ENCODE measurements at places on chromosomes 12 and 14.
A peak's percentile ranks its signal among the peaks of the same experiment; 100 is the strongest.

DNA sequence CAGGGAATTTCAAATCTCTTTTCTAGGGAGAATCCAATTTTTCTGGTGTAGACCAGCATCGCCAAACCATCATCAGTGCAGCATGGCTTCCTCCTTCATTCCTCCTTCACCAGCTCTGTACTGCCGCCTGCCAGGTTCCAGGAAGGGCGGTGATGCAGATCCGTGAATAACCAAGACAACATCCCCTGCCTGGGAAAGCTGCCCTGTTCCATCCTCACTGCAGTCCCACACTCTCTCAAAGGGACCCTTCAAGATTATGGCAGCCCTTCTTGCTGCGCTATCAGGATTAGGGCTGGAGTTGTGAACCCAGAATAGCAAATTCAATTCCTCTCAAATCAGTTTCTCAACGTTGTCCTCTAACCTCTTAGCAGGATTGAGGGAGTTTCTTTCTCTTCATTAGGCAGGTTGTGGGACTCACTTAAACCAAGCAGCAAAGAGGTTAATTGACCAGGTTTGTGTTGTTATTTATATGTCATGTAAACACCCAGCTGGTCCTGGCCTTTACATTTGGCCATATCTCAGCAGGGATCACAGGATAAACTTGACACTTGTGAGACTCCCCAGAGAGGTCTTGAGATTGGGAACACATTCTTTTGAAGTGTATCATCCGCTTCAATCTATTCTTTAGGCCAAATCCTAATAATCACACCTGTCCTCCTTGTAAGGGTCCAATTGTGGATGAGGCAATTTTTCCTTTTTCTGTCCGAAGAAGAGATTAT, 26.2 kb downstream of the TMEM30B start:
- no peak for DNase-seq

DNA sequence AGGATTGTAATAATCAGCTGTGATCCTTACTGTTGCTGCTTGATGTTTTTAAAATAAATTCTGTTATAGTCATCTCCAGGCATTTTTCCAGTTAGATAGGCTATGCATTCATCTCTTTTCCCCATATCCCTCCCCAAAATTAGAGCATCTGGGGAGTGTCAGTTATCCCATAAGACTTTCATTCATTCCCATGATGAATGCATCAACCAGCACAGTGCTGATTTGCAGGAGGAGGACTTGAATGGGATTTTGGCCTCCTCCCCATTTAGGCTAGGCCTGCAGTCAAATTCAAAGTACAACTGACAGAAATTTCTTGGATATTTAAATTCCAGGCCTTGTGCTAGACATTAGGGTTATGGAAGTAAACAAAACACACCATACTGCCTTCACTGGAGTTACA, 99.8 kb downstream of the AEBP2 start:
- DNase-seq = no peak

- DNase-seq = no peak
These were observed 1.7 kb downstream of the PDE3A start for GRCh38 chr12:20370014-20370386.

DNA sequence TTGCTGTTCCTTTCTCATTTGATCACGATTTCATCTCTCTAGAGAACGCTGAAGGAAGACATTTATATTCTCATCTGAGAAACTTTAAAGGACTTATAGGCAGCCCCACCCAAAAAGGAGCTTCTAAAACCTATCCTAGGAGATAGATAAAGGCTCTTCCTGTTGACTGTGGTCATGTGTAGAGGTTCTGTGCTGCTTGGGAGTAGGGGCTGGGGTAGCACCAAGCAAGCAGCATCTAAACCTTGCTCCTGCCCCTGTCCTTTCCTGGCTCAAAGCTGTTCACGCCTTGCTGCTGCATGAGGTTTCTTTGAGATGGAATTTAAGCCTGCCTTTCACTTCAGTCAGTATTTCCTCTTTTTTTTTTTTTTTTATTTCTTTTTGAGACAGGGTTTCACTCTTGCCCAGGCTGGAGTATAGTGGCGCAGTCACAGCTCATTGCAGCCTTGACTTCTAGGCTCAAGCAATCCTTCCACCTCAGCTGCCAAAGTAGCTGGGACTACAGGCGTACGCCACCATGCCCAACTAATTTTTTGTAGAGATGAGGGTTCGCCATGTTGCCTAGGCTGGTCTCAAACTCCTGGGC, 41.4 kb downstream of the RAB35 start:
- DNase-seq = no peak

GRCh38 chr14:70278281-70278680, 81.2 kb downstream of the COX16 start:
- no peak for DNase-seq

GRCh38 chr12:48852734-48853688, 1.0 kb upstream of the DDX23 start:
- DNase-seq = peak; percentile 80

DNA sequence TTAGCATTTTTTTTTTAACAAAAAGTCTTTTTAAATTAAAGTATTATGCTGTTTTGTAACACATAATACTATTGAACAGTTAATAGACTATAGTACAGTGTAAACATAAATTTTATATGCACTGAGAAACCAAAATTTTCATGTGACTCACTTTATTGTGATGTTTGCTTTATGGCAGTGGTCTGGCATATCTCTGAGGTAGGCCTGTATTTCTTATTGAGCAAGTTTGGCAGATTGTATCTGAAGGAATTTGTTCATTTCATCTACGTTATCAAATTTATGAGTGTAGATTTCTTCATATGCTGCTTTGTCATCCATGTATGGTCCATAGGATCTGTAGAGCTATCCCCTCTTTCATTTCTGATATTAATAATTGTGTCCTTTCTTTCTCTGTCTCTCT, 78.8 kb upstream of the PDE3A start:
- no peak for DNase-seq

GRCh38 chr12:129310346-129310745, 457.1 kb downstream of the GLT1D1 start:
- DNase-seq = no peak

DNA sequence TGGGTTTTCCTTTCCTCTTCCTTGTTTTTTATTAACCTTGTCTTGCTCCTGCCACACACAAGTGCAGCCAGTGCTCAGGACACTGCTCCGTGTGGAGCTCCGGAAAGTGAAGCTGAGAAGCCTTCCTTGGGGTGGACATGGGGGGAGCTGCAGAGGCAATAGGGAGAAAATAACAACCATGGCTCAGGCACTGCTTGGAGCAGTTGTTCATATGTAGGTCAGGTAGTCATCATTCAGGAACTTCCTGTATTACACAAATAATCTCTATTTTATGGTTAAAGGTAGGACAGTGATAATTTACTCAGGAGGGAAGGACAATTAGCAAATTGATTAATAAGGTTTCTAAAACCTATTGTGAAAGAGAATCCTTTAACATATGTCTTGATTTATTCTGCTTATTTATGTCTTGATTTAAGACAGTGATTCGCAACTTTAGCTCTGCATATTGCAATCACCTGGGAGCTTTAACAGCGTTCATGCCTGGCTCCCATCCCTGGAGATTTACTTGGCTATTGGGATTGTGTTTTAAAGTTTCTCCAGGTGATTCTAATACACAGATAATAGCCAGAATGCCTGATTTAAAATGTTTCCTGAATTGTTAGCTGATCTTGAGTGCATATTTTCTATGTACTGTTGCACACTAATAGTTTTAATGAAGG, 92.1 kb downstream of the ETV6 start:
- no peak for DNase-seq

GRCh38 chr14:79542121-79542520, 669.2 kb downstream of the DIO2 start:
- no peak for DNase-seq

DNA sequence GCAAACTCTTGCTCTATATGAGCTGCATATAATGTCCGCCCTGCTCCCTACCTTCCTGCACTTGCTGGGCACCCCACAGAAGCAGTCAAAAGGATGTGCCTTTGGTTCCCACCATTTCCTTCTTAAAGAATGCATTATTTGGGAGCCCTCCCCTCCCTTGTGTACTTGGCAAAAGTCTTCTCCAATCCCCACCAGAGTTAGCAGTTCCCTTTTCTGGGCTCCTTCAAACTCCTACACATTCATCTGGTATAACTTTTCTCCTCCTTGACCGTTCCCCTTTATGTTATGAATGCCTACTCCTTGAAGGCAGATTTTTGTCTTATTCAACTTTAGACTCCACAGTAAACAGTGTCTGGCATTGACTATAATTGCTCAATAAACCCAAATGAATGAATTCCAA, 27.8 kb downstream of the AREL1 start:
- DNase-seq = no peak

DNA sequence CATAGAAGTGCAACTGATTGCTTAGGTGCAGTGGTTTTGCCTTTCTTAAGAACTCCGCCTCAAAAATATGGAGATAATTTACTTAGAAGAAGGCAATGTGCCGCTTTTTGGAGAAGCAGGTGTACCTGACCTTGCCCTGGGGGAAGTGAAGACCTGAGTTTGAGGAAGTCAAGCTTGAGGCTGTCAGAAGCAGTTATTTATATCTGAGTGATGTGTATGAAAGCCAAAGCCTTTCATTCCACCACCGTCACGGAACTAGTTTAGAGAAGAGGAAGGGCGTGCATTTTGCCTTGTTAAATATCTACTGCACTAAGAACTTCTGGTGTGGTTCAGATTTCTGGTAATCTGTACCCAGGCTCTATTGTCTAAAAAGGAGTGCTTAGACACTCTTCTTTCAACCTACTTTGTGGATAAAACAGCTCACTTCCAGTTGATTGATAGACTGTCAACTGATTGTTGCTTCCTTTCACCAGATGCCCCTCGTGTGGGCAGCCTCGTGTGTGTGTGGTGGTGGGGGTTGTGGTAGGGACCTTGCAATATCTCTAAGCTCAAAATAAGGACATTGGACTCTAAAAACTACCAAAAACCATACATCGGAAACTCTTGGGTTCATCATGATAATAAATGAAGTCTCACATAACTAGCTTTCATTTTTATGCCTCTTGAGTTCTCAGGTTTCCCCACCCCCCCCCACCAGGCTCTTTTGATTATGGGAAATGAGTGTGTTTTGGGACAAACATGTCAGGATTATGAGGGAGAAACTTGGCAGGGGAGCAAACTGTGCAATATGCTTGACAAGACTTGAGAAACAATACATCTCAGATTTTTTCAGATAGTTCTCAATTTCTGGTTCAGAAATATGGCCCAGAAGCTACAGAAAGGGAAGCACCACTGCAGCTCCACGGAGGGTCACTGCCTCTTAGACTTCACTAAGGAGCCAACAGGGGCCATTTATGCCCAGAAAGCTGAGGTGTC, 78.6 kb downstream of the ARF6 start:
- DNase-seq = peak; percentile 79
